AG09319 (cell line): ENCODE measurements at places on chromosomes 1 and 21.

- DNase-seq = no peak
These were observed 79.9 kb downstream of the MORN1 start for GRCh38 chr1:2311184-2312032.

- DNase-seq = no peak
These were observed 46.9 kb downstream of the SLC45A1 start for GRCh38 chr1:8364528-8365442.

GRCh38 chr1:10054465-10054864 lies 21.7 kb downstream of the UBE4B start:
- DNase-seq = no peak

GRCh38 chr1:31151402-31151801 lies 85.9 kb upstream of the PUM1 start:
- no peak for DNase-seq

DNA sequence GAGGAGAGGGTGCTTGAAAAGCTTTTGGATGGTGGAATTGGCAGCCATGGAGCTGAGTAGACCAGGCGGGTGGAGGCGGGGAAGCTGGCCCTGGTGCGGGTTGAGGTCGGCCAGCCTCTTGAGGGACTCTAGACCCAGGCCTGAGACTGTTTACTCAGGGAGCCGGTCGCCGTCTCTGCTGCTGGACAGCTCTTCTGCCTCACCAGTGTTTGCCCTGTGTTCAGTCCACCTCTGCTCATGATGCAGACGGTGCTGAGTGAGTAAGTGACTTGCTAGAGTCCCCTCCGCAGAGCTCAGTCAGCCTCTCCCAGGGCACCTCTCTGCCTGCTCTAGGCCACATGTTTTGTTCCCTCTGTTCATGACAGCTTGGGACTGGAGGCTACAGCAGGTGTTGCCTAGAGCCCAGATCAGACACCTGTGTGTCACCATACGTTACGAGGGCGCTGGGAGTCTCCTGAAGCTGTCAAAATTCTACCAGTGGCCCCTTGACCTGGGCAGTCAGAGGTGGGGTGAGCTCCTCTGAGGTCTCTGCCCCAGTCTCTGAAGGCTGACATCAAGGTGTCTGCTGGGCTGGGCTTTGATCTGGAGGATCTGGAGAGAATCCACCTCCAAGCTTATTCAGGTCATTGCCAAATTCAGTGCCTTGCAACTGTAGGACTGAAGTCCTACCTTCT lies 73.5 kb upstream of the WNT4 start:
- DNase-seq = no peak

DNA sequence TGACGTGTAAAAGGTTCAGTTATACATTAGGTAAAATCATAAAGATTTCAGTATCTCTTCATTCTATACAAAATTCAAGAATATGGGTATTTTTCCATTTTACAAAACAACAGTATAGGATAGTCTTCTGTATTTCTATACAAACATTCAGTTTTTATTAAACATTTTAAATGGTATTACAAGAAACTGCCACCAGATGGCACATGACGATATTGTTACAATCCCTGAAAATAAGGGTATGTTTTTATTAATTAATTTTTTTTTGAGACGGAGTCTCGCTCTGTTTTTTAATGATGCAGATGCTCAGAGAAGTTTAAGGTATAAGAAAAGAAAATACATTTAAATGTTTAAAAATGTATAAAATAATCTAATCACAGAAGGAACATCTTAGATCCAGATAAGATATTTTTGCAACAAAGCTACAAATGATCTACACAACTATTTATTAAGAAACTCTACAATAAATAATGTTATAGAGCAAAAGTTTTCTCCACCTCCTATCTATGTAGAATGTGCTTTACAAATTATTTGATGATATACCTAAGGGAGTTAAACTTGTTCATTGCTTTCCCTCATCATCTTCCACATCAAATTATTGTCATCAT lies 23.5 kb upstream of the RSBN1 start:
- no peak for DNase-seq

- no peak for DNase-seq
These were observed 173.7 kb downstream of the HIVEP3 start for GRCh38 chr1:41745022-41745421.

DNA sequence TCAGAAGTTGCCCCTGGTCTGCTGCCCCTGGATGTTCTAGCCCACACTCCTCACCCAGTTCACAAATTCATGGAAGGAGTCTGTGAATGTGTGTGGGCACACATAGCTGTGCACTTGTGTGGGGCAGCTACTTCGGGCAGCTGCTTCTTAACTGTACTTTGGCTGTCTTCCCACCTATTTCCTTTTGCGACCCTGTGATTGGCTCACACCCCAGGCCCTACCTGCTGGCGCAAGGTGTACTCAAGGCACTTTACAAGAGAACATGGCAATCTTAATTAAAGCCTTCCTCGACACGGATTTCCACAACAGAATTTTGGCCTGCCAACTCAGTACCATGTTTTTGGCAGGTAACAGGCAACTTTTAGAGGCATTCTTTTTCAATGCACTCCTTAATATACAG lies 86.5 kb upstream of the CTTNBP2NL start:
- no peak for DNase-seq

DNA sequence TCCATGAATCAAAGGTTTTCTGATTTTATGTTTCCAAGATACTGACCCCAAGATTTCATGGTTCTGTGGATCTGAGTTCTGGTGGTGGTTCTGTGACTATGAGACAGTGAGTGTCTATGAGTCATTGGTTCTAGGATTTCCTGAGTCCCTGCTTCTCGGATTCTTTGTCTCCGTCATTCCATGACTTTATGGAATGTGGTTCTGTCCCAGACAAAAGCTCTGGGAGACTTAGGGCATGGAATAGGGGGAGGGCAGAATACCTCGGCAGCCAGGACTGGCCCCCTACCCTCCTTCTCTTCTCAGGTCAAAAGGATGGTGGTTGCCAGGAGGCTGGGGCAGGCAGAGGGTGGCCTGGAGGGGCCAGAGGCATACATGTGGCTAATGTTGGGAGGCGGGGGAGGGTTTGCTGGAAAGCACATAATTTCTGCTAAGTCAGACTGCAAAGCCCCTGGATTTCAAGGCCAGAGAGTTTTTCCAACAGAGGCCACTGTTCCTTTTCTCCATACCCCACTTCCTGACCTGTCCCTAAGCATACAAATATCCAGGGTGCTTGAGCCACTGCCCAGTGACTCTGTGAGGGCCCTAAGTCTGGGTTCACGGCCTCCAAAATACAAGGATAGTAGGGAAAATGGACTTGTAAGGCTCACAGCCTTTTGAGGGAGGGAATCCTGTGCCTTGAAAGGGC lies 17.2 kb downstream of the CDCP2 start:
- no peak for DNase-seq

DNA sequence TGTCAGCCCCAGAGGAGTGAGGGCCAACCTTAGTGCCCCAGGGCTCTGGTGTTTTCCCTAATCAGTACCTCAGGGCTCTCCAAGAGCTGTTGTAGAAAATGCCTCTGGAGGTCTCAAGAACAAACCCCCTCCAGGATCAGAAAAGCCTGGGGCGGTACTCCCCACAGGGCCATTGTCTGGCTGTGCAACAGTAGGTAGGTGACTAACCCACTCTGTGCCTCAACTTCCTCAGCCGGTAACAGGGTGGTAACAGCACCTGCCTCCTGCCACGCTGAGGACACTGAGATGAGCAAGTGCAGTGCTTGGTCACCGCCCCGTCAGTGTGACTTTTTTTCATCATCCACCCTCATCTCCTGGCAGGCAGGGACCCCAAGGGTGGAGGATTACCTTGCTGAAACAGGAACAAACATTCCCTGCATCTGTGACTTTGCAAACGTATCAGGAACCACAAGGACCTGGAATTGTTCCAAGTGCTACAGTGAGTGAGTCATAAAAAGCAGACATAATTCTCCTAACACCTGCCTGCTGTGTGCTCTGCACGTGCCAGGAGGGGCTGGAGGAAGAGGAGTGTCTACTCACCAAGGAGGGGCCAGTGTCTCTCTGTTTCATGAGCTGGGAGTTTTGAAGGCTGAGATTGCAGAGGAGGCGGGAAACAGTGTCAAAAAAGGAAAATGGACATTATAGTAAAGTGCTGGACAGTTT lies 440.8 kb downstream of the NPHP4 start:
- no peak for DNase-seq

DNA sequence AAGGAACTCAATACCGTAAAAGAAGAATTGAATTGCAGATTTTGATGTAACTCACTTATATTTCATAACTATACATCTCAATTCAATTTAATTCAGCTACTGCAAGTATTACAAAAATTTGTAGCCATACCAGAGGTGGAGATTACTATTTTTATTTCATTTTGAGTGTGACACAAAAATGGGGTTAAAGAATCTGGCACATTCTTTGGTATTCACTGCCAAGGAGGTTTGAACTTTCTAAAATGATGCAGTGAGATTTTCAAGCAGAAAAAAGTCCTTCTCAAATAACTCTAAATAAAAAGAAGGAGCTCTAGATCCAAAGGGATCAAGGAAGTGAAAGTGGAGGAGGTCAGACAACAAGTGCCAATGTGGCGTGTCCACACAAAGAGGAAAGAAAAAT lies 569.0 kb downstream of the DPYD start:
- DNase-seq = no peak

GRCh38 chr1:89900791-89901708 lies 80.2 kb downstream of the LRRC8D start:
- no peak for DNase-seq

GRCh38 chr1:29901624-29902325 lies 665.5 kb downstream of the PTPRU start:
- DNase-seq = no peak

DNA sequence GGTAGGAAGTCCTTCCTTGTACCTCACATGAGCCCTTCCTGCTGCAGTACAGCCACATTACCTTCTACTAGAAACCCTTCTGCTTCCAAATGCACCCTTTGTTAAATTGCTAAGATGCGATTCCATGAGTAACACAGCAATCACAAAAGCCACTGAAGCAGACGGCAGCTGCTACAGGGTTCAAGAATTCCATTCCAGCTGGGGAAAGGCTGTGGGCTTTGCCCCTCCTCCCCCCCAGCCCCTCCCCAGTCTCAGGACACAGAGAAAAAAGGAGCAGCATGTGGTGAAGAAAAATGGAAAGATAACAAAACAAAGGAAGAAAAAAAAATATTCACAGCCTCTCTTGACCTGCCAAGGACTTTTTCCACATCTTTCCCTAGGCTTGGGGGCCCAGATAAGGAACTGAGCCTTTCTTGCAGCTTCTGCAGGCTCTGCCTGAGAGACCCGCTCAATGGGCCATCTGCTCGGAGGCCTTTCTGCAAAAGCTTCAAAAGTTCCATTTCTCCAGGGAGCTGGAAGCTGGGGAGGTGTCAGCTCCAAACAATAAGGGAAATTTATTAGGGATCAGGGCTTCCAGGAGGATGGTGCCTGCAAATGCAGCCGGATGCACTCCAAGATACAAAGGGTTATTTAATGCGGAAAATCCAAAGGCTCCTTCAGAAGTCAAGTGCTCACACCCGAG lies 72.1 kb downstream of the SYT2 start:
- DNase-seq = no peak

DNA sequence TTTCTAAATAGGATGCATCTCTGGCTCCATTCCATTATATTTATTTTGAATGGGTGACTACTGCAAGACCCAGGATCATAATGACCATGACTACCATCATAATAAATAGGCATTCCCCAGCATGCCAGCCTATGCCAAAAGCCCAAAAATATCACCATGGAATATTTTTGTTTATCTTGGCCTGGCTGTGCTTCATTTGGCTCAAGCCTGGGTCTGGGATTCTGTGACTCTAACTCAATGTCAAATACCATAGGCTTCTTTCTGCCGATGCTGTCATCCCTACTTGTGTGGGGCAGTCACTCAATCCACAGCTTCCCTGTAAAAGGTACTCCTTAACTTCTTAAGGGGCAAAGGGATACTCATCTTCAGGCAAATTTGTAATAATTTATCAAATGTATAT lies 66.6 kb downstream of the DIRAS3 start:
- DNase-seq = no peak

- no peak for DNase-seq
These were observed 103.9 kb upstream of the EDN2 start for GRCh38 chr1:41588334-41588875.

GRCh38 chr1:97053268-97053667 lies 331.7 kb downstream of the PTBP2 start:
- DNase-seq = no peak

DNA sequence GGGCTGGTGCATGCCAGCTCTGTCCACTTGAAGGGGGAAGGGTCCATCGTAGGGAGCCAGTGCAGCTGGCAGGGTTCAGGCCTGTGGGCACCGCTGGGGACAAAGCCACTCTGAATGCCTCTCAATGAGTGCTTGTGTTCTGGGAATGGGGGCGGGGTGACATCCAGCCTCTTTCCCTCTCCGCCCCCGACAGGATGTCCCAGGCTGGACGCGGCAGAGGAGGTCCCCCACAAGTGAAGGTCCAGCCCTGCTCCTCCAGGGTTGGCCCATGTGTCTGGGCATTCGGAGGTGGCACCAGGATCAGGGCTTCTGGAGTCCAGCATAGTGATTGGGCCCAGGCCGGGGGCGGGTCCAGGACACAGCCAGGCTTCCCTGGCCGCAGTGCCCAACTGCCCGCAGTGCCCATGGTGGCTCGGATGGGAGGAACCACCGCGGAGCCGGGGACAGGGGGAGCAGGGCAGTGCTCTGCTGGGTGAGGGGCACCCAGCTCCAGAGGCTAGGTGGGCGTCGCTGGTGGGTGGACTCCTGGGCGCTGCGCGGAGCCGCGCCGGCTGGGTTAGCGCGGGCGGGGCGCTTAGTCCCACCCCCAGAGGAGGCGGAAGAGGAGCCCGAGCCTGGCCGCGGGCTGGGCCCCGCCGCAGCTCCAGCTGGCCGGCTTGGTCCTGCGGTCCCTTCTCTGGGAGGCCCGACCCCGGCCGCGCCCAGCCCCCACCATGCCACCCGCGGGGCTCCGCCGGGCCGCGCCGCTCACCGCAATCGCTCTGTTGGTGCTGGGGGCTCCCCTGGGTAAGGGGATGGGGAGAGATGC lies at the start of gene SHISA4:
Gene SHISA4 (plus strand): TSS at position 617 of the 808 bp plus-strand sequence. CDS start 97 bp downstream, at position 714.
- DNase-seq = peak; percentile 32

DNA sequence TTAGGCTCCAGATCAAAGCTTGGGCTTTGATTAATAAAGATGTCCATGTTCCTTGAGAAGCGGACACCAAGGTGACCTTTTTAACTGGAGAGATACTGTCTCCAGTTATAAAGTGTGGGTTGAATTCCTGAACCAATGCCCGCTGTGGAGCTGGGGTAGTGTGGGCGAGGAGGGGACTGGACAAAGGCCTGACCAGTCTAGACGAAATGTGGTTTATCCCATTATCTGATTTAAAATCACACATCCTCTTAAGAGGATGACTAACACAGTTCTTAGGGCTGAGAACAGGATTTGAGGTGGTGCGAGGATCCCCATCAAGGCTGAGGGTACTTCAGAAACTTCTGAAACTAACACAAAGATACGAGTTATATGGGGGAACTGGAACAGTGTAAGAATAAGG lies 84.5 kb upstream of the GCLM start:
- DNase-seq = no peak
